ENCODE measurements at places on chromosomes 1 and 21.
A peak's percentile ranks its signal among the peaks of the same experiment; 100 is the strongest.

DNA sequence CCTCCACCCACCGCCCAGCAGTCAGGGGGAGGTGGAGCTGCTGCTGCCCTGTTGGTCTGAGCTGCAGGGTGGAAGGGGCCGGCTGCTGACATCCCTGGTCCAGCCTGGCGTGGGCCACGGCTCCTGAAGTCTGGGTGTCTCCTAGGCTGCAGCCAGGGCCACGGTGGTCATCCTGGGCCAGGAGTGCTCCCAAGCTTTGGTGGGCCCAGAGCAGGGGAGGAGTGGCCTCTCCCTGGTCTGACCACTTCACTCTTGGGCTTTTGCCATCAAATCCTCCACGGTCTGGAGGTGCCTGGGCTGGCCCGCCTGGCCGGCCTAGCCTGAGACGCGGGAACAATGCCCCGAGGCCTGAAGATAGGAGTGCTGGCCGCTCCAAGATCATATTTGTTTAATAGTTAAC is 5.8 kb downstream of the PRDM16 start:
- no peak for DNase-seq

GRCh38 chr1:66296370-66296769 is 237.6 kb upstream of the SGIP1 start:
- DNase-seq = no peak

DNA sequence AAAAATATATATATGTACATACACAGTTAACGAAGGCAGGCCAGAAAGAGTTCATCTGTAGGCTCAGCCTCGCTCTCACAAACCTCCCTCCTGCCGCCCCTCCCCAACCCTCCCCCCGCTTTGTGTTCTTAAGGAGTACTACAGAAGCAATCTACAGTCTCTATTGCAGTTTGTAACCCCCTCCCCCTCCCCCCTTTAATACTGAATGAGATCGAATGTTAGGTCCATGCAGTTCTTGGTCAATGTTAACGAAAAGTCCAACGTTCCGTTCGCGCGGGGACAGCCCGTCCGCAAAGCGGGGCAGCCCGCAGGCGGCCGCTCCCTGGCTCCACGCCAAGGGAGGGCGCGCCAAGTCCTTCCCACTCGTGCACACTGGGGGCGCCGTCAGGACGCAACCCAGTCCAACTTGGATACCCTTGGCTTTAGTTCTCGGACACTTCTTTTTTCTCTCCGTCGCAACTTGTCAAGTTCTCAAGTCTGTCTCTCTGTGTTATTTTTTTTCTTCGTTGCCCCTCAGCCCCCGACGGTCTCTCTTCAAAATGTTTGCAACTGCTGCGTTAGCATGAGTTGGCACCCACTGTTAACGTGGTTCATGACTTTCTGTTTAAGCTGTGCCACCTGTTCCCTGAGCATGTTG is 2.2 kb downstream of the JUN start:
- DNase-seq = no peak

DNA sequence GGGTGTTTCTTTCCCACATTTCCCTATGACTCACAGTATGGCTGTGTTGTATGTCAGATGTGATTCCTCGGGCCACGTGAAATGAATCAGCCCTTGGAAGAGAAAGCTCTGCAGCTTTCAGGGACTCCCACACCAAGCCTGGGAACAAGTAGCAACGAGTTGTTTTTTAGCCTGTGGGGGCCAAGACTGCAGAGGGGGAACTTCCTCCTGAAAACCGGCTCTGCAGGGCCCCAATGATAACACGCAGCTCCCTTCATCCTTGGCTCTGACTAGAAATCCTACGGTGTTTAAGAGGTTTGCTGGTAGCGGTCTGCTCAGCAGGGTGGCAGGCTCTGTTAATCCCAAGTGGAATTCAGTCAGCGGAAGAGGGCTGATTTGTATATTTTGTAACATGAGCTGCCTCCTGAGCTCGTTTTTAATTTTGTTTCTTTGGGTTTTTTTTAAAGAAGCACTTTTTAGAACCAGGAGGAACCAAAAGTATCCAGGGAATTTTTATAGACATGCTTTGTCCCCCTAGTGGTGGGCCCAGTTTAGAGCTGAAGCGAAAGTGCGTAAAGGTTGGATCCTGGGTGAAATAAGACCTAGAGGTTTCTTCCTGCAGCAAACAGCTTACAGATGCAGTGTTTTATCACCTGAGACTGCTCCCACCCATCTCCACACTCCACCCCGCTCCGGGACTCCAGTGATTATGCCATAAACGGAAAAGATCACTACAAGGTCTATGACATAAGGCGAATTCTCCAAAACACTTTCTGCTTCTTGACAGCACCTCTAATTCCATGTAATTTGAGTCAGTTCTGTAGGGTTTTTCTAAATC is 48.8 kb downstream of the LAMC2 start:
- peak; percentile 60 for DNase-seq

DNA sequence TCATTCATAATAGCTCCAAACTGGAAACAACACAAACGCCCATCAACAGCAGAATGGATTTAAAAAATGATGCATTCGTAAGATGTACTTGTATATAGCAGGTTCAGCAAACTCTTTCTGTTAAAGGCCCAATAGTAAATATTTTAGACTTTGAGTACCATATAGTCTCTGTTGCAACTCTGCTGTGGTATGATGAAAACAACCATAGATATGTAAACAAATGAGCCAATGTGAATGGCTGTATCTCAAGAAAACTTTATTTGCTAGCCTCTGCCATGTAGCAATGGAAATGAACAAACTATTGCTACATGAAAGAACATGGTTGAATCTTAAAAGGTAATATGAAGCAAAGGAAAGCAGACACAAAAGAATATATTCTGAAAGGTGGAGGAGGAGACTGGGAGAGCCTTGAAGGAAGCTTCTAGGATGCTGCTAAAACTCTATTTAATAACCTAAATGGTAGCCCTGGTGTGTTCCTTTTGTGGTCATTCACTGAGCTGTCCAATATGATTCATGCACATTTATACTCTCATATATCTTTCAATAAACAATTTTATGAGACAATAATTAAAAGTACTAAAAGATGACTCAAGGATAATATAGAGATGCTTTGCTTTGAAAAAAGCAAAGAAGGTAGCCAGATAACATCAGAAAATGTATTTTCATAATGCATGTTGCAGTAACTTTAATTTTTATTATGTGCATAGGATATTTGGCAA is 29.1 kb upstream of the FMO3 start:
- no peak for DNase-seq

- no peak for DNase-seq
These were observed 348.5 kb downstream of the PTPRU start for GRCh38 chr1:29584776-29585175.

DNA sequence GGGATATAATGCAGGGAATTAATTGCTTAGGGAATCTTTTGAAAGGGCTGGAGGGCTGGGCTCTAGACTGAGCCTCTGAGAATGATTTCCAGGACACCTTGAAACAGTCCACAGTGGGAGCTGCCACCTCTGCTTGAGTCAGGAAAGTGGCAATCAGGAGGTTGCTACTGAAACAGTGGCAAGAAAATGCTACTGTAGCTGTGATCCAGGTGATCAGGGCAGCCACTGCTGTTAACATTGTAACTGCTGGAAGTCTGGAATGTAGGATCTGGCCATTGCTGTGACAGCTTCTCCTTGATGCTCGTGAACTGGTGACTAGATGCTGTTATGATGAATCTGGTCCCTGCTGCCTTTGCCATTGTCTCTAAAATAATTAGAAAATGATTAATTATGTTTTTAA is 12.8 kb downstream of the MAGI3 start:
- DNase-seq = no peak

- no peak for DNase-seq
These were observed at the start of gene NPL for GRCh38 chr1:182789138-182790076. Gene NPL, plus strand, starts transcription at chr1:182789773. Its CDS starts 4,599 bp downstream, at chr1:182794372.

- DNase-seq = no peak
These were observed 63.9 kb upstream of the C1orf105 start for GRCh38 chr1:172356620-172357019.

GRCh38 chr1:205062319-205062718 is 19.3 kb downstream of the CNTN2 start:
- no peak for DNase-seq

DNA sequence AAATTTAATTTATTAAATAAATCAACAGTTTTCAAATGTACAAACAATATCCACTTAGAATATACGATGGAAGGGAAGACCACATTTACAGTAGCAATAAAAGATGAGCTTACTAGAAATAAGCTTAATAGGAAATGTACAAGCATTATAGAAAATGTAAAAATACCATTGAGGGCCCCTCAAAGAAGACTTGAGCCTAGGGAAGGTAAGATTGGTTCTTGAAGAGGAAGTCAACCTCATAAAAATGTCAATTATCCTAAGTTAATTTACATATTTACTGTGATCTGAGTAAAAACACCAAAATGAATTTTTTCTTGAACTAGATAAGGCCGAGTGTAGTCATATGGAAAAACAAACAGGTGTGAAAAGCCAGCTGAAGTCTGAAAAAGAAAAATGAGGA is 39.7 kb upstream of the TRIM67 start:
- DNase-seq = no peak

GRCh38 chr1:93448983-93449804 is 1.3 kb downstream of the FNBP1L start:
- DNase-seq = no peak

DNA sequence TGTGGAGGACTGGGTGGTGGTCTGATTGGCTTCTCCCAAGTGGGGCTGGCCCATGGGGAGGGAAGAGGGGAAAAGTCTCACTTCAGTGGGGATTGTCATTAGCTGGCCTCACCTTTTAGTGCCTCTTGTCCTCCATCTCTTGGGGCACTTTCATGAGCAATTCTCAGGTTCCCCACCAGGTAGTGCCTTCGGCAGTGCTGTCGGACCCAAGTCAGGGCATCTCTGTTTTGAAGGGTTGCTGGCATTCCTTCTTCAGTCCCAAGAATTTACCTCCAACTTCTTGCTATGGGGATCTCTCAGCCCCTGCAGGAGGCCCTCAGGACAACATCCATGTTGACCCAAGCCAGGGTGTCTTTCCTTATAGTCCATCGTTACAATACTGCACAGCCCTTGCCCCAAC is 54.7 kb upstream of the F3 start:
- DNase-seq = no peak

GRCh38 chr1:185440877-185441276 is 123.8 kb upstream of the IVNS1ABP start:
- DNase-seq = no peak

GRCh38 chr1:167033646-167034045 is 44.6 kb downstream of the MAEL start:
- no peak for DNase-seq

- DNase-seq = no peak
These were observed 244.0 kb downstream of the DNM3 start for GRCh38 chr1:172085317-172085716.

DNA sequence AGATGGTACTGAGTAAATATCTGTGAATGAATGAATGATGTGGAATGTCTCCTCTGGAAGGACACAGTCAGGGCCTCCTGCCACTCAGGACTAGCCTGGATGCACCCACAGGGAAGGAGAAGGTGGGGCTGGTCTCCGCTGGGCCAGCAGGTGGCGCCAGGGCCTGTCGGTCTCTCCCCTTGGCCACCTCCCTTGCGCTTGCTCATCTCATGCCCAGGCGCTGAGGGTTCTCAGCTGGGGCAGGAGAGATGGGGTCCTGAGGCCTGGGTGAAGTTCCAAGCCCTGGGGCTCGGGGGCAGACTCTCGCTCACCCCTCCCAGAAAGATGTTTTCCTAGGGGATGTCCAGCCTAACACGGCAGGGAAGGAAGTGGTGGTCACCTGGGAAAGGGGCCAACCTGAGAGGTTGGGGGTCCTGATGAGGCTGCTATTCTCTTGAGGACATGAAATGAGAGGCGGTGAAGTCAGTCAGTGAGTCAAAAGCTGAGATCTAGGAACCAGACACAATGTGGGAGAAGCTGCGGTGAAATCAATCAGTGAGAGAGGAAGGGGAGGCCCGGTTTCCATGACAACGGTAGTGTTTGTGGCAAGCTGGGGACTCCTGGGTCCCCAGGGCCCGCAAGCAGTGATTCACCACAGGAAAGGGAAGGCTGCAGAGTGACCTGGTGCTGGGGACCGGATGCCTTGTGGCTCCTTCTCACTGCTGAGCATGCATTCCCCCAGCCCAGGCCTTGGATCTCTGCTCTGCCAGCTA is 14.6 kb upstream of the MEX3A start:
- no peak for DNase-seq

DNA sequence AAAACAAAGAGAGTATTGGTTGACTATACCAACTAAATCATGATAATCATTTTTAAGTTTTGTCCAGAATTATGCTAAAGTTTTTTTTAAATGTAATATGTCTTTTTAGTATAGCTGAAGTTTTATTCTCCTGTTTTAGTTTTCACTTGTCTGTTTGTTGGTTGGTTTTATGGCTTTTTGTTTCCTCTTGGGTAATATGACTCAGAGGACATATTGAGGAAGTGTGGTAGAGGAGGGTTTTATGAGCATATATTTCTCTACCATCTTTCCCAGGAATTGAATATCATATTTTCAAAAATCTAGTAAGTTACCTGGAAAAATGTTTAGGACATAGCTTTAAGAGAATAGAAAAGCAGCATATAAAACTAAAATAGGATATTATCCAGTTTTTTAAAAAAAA is 68.6 kb upstream of the MCOLN3 start:
- DNase-seq = no peak

- DNase-seq = no peak
These were observed 100.4 kb downstream of the ATP5PO start for GRCh38 chr21:33815143-33815707.

DNA sequence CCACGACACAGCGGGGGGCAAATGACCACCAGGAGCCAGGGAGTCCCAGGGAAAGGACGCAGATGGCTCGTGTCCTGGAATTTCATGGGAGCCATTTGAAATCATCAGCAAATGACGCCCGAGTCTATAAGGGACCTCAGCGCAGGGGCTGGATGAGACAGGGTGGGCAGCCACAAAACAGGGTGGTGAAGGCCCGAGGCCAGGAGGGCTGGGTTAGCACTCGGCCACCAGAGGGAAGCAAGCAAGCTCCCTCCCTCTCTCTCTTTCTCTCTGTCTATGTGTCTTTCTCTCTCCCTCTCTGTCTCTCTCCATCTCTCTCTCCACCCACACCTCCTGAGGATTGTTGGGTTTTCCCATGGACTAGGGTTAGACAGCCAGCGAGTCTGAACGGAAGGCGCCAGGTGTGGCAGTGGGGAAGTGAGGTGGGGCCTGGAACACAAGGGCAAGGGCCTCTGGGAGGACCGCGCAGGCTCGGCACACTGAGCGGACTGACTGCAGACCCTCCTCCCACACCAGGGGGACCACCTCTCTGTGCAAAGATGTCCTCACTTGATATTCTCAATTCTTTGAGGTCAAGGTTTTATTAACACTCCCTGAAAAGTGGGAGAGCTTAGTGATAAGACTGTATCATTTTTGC is 73.8 kb upstream of the TMPRSS2 start:
- DNase-seq = no peak

DNA sequence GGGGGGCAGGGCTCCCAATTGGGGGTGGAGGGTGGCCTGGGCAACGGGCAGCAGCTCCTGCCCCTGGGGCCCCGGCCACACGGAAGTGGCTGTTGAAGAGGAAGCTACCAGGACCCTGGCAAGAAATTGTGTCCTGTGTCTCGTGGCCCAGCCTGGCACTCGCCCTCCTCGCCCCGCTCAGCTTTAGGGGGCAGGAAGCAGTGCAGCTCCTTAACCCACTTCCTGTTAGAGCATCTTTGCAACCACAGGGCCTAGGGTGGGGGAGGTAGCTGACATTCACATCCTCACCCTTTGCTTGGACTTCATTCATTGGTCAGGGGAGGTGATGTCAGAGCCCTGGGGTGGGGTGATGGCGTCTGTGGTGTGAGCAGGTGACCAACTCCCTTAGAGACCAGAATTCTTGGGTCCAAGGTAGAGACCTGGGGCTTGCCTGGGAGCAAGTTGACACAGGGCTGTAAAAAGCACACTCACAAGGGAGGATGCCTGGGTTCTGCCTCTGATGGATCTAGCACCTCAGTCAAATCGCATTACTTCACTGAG is at the start of gene ARHGAP30:
Gene ARHGAP30 (minus strand): TSS at position 161 of the 540 bp plus-strand sequence. CDS start 267 bp downstream, outside the sequence.
- no peak for DNase-seq

Measured in iPS DF 19.7 (cell line).